ENCODE measurements at places on chromosomes 2 and 18.

DNA sequence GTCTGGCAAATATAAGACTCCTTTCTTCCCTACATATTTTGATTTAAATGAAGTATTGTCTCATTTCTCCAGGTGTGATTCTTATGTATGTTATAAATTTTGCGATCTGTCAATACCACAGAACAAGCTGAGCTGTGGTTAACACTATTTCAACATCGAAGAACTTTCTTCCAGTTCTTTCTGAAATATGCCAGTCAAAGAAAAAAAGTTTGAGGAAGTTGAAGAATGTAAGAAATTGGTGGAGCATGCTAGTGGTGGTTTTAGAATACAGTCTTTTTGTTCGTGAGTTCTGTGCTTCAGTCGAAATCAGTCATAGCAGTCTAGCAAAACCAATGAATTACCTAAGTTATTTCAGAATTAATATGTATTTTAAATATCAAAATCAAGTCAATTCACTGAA is 8.6 kb upstream of the COBLL1 start:
- DNase-seq: no peak

DNA sequence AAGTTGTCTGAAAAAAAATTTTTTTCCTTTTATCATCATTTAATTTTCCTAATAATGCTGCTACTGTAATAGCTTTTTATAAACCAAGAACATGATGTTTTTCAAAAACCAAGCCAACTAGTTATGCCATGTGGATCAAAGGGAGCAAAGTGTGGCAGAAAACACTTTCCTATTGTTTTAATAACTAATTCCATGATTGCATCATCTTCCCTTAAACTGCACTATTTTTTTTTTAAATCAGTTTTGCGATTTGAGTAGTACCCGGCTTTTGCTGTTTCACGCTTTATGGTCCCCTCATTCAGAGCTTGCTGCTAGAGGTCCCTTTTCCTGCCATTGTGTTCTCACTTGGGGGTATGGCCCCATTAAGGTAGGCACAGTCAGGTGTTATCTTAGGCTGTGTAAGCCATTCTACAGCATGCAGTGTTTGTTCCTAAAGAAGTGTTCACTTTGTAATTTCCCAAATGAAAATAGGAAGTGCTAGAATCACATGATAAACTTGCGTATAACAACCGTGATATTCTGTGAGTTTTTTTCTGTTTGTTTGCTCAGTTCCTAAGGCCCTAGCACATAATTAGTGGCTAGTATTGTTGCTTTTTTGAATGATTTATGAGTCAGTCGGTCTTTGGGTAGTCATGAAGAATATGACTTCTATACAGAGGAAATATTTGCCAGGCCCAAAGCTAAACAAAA is 225.8 kb downstream of the PTGR3 start:
- no peak for DNase-seq

GRCh38 chr2:103445347-103445746 is 683.5 kb downstream of the TMEM182 start:
- no peak for DNase-seq

- no peak for DNase-seq
These were observed 584.8 kb downstream of the TSN start for GRCh38 chr2:122340246-122340645.

GRCh38 chr2:241011296-241011600 is 12.8 kb downstream of the SNED1 start:
- DNase-seq: no peak

DNA sequence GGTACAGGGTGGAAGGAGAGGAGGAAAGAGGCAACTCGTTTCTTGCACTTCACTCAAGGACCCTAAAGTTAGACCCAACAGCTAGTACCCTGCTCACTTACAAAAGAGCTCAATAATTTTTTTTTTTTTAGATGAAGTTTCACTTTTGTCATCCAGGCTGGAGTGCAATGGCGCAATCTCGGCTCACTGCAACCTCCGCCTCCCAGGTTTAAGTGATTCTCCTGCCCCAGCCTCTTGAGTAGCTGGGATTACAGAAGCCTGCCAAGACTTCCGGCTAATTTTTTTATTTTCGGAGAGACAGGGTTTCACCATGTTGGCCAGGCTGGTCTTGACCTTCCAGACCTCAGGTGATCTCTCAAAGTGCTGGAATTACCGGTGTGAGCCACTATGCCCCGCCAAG is 4.1 kb downstream of the ASB3 start:
- no peak for DNase-seq

- DNase-seq: no peak
These were observed 129.1 kb downstream of the DDX1 start for GRCh38 chr2:15720561-15721307.

GRCh38 chr2:168816369-168816768 is 13.9 kb downstream of the NOSTRIN start:
- no peak for DNase-seq

- DNase-seq: no peak
These were observed 68.2 kb upstream of the MGAT5 start for GRCh38 chr2:134185639-134186038.

GRCh38 chr2:120454654-120455385 is 108.9 kb downstream of the INHBB start:
- DNase-seq: no peak

DNA sequence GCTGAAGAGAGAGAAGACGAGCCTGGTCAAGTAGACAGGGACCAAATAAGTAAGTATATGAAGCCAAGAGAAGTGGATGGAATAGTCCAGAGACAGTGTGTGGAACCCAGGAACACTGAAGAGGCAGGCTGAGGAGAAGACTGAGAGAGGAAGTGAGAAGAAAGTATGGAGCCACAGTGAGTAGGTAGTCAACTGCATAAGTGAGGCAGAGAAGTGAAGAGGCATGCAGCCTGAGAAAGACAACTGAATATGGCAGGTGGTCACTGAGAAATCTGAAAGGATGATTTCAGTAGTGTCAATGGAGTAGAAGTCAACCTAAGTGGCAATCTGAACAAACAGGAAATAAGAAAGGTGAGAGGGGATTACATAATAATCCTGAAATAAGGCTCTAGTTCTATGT is 55.4 kb downstream of the CWC22 start:
- DNase-seq: no peak
